Dorsolateral prefrontal cortex (tissue), 122 donors: ENCODE measurements at places on chromosomes 5 and 9.

GRCh38 chr5:61702784-61703183, 370.7 kb downstream of the ZSWIM6 start:
- DNase-seq: peak; percentile 48

DNA sequence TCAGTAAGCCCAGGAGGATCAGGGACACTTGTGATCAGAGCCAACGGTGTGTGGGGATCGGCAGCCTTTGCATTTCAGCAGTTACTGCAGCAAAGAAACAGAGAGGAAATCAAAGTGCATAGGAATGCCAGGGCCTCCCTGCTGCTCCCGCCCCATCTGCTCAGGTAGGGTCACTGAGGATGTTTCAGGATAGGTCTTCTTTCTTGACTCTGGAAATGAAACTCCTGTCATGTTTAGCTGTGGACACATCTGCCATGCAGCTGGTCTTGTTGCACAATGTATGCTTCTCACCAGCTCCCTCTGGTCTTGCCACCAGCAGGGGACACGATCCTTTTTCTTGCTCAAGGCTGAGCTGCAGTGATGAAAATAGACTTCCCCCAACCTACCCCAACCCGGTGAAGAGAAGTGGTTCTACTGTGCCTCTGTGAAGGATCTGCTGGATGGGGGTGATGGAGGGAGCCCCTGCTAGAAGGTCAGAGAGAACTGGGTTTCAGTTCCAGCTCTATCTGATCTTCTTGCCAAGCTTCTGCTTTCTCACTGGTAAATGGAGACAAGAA, 185.2 kb upstream of the KLF4 start:
- peak; percentile 11 for DNase-seq

DNA sequence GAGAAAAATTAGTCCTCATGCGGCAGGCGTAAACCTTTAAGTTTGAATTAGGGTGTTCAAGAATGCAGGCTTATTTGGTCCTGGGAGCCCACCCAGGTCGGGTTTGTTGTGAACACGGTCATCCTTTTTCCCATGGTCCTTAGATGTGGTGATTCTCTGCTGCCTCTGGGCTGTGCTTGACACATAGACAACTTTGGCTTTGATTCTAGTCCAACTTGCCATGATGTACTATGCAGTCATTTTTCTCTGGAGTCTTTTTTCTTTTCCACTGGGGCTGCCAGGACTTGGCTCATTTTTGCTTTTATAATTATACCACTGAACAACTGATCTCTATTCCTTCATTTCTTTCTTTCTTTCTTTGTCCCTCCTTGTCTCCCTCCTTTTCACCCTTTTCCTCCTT, 218.6 kb downstream of the SREK1 start:
- DNase-seq: no peak

- peak; percentile 32 for DNase-seq
Observed at GRCh38 chr5:133869519-133870335, 98.7 kb downstream of the C5orf15 start.
